GM20000 (cell line): ENCODE measurements at places on chromosomes 5 and 9.

GRCh38 chr5:143820451-143820850 is 8.5 kb downstream of the HMHB1 start:
- DNase-seq = no peak

DNA sequence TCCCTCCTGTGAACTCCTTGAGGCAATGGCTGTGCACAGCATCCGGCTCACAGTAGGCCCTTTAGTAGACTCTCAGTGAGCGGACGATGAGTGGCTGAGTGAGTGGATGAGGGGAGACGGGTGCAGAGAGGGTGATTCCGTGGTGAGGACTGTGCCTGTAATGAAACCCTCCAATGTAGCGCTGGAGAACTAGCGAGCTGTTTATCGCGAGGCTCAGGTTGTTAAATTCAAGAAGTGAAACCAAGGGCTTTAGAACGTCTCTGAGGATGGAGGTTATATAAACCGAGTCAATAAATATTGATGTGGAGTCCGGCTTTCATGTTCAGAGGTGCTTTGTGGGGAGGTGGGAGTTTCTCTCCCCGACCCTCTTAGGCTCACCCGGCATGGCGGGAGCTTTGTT is 53.2 kb downstream of the NSG2 start:
- DNase-seq = no peak

DNA sequence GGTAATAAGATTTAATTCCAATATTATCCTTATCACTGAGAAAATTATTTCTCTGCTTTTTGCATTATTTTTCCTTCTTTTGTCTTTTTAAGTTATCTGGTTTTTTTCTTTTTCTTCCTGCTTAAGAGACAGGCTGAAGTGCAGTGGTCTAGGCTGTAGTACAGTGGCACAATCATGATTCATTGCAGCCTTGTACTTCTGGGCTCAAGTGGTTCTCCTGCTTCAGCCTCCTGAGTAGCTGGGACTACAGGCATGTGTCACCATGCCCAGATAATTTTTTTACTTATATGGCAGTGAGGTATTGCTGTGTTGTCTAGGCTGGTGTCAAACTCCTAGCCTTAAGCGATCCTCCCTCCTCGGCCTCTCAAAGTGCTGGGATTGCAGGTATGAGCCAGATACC is 93.9 kb downstream of the SLC44A1 start:
- no peak for DNase-seq

DNA sequence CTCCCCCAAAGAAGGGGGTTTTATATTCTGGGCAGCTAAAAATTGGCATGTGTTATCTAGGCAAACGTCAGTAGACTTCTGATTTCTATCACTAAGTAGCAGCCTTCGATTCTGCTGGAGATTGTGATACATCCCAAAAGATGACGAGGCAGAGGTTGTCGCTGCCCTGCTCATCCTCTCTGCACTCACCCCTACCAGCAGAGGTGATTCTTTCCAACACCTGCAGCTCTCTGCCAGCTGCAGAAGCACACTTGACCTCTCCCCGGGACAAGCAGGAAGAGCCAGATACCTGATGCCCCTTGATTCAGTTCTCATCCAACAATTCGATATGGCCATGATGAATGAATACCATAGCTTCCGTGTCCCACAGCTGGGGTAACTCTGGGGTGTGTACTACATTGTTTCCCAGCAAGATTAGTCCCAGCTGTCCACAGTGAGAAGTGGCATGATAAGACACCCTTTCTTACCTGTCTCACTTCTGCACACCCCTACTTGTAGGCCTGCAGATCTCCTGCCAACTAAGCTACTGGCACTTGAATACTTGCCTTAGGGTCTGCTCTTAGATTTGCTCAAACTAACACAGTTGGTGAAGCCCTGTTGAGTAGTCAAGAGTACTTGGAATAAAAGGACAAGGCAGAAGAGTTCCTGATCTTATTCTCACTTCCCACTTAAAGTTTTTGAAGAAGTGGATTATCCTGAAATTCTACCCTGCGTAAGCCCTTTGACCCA is 37.6 kb upstream of the SMAD5 start:
- DNase-seq = no peak
